ENCODE measurements at places on chromosomes 3 and 15. TPM values are rescaled to one million over a fixed set of nuclear protein-coding genes. Genes with fewer than 3 reads are reported as not detected.

The ROPN1B gene
- total RNA-seq, result not detected

The TWF2 gene
- 31.1 TPM for total RNA-seq

The UROC1 gene
- total RNA-seq, result not detected

The ATP10A gene
- total RNA-seq, result 18.5 TPM

The GREM1 gene
- total RNA-seq, result not detected

The SPATA12 gene
- not detected for total RNA-seq

The FOXL2NB gene
- not detected for total RNA-seq

The ITIH1 gene
- total RNA-seq, result not detected

The LHFPL4 gene
- not detected for total RNA-seq

The EPHA3 gene
- not detected for total RNA-seq

The CYP1A1 gene
- total RNA-seq, result not detected

The TMEM158 gene
- not detected for total RNA-seq

The LRRC2 gene
- 0.33 TPM for total RNA-seq

The PPM1L gene
- total RNA-seq, result 2.9 TPM

The RTP3 gene
- not detected for total RNA-seq

The ACTRT3 gene
- not detected for total RNA-seq

The FAM107A gene
- total RNA-seq, result not detected

The CLEC3B gene
- total RNA-seq, result 0.38 TPM

The SERINC4 gene
- 0.44 TPM for total RNA-seq

The DNASE1L3 gene
- not detected for total RNA-seq

The KLHL6 gene
- total RNA-seq, result 29.7 TPM

The GP5 gene
- 2.8 TPM for total RNA-seq

The P3H2 gene
- total RNA-seq, result not detected

The CCR9 gene
- 25.0 TPM for total RNA-seq

The IDH2 gene
- 42.2 TPM for total RNA-seq

The HYKK gene
- total RNA-seq, result 1.6 TPM

The AP3B2 gene
- 0.81 TPM for total RNA-seq

The LRRC31 gene
- total RNA-seq, result not detected

The ESYT3 gene
- total RNA-seq, result not detected

The ISG20 gene
- 93.4 TPM for total RNA-seq

The TYRO3 gene
- 0.78 TPM for total RNA-seq

The FANCD2 gene
- 17.7 TPM for total RNA-seq

The SUCNR1 gene
- not detected for total RNA-seq

The PYGO1 gene
- not detected for total RNA-seq

The REC114 gene
- total RNA-seq, result not detected

The RASL12 gene
- total RNA-seq, result not detected

The BSN gene
- 0.35 TPM for total RNA-seq

The ABI3BP gene
- total RNA-seq, result not detected

The FBXW12 gene
- total RNA-seq, result not detected

All from CD8-positive, alpha-beta T cell (primary cell).